ENCODE measurements at places on chromosomes 12 and 14.

DNA sequence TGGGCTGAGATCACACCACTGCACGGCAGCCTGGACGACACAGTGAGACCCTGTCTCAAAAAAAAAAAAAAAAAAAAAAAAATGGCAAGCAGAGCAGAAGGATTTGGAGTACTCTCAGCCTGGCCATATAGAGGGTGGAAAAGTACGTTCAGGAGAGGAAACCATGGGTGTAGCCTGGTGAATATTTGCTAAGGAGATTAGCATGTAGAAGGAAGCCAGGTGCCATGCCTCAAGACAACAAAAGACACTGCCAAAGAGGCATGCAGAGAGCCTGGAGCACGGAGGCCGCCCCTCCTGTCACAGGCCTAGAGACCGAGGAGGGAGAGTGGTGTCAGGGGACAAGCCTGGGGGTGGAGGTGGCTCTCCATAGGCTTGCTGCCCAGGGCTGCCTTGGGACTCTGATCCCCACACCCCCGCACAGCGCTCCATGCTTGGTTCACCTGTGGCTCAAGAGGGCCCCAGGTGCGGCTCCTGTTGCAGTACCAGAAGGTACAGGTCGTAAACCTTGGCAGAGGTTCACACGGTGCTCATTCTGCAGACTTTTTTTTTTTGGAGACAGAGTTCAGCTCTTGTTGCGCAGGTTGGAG, 27.9 kb upstream of the DEGS2 start:
- no peak for DNase-seq

- no peak for DNase-seq
Measured at GRCh38 chr12:105401198-105401597, 70.7 kb downstream of the C12orf75 start.

DNA sequence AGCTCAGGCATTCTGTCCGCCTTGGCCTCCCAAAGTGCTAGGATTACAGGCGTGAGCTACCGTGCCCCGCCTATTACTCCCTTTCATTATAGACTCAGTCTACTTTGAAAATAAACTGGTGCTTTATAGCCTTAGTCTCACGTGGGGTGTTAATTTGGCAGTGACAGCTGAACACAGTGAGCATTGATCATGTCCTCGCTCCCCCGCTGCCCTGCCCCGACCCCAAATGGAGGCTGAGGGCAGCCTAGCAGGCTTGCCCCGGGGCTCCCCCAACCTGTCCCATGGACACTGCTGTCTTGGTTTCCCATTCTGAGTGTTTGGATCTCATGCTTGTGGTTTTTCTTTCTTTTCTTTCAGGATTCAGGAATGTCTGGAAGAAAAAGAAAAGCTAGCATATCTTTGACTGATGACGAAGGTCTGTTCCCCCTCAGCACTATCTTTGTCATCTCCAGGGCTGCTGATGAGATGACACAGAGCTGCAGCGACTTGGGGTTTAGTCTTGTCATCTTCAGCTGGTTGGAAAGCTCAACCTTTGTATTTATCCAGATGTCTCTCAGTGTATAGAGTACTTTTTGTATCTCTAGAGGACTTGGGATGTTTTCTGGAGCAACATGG, 42.2 kb downstream of the EP400 start:
- no peak for DNase-seq

DNA sequence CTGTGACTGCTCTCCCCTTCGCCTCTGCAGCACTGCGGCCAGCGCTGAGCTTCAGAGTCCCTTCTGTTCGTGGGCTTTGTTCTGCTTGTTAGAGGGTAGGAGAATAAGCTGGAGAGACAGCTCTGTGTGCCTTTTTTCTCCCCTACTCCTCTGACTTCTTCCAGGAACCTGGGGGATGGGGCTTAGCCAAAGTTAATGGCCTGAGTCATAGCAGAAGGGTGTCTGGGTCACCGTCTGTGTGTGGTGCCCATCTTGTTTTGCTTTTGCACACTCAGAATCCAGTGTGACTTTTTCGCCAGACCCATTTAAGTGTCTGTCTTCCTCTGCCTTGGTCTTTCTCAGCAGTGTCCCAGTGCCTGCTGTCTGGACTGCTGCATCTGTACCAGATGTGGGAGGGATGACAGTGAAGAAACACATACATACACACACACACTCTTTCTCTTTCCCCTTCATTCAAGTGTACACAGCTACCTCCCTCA, 3.0 kb downstream of the KIF5A start:
- DNase-seq = no peak

GRCh38 chr12:109182041-109182839, 65.9 kb downstream of the ACACB start:
- DNase-seq = no peak

- no peak for DNase-seq
Measured at GRCh38 chr12:48281811-48282210, 68.9 kb downstream of the ZNF641 start.

- no peak for DNase-seq
Measured at GRCh38 chr14:23215421-23215820, 22.3 kb upstream of the RNF212B start.

- DNase-seq = peak; percentile 22
Measured at GRCh38 chr14:78403278-78403815, 233.2 kb downstream of the NRXN3 start.

Data from GM12864 (cell line).